Astrocyte (in vitro differentiated cells and primary cell): ENCODE measurements at places on chromosomes 3 and 15. TPM values are rescaled to one million over a fixed set of nuclear protein-coding genes. Genes with fewer than 3 reads are reported as not detected.

DNA sequence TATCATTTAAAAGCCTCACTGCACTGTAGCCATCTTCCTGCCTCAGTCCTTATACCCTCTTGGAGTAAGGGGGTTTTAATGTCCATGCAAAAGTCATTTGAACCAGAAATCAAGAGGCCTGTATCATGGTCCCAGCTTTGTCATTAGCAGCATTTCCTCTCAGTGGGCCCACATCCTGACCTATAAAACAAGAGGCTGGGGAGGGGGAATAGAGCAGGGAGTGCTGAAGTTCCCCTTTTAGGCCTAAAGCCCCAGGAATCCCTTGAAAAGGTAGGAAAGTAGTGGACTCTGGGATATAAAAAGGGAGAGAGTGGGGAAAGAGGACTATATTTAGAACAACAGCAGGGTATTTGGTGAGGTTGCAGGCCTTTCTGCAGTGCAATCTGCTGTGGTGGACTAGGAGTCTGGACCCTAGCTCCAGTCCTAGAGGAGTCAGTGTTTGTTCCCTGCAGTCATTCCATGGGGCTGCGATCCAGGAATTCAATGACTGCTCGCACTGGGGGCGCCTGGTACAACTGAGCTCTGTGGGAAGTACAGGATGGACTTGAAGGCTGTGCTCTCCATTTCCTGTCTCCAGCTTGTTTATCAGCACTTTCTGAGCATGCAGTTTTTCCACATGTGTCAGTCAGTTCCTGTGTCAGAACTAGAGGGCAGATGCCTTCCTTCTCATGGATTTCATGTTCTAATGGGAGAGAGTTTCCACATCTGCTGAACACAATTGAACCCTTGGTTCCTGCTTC lies 46.8 kb downstream of the PDHB start:
- peak; percentile 83 for DNase-seq

- peak; percentile 72 for DNase-seq
Measured at GRCh38 chr3:149970716-149971402, at the start of gene PFN2. TSS of gene PFN2 (minus strand) at chr3:149970895. CDS start at chr3:149970856, 39 bp downstream.

C3orf52 gene
- 21.3 and 21.9 TPM in 2 replicates for total RNA-seq

VGLL3 gene
- total RNA-seq, result 53.8 and 63.7 TPM in 2 replicates

SERPINI2 gene
- total RNA-seq, result 0.32 TPM in 1 of 2 replicates, not detected in the other

- no peak for DNase-seq
Measured at GRCh38 chr3:18890449-18890848, 257.9 kb upstream of the KCNH8 start.

DNA sequence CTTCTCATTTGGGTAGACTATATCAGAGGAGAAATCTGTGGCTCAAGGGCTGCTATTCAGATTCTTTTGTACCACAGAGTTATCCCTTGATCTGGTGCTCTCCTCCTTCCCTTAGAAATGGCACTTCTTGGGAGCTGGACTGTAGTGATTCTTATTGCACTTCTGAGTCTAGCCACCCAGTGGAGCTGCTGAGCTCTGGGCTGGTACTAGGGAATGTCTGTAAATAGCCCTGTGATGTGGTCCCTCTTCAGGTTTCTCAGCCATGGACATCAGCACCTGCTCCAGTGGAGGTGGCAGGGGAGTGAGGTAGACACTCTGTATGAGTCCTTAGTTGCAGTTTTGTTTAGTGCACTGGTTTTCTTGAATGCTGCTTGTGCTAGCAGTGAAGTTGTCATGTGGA lies 1292.6 kb downstream of the SI start:
- DNase-seq, result no peak

NPAP1 gene
- total RNA-seq, result not detected in 2 replicates

TMEM39A gene
- total RNA-seq, result 53.4 and 59.4 TPM in 2 replicates

- DNase-seq, result peak; percentile 58
Measured at GRCh38 chr3:124351430-124352148, 359.7 kb upstream of the ROPN1 start.

PLA2G4E gene
- total RNA-seq, result not detected in 2 replicates

ZFAND6 gene
- total RNA-seq, result 65.6 and 70.0 TPM in 2 replicates

- DNase-seq, result no peak
Measured at GRCh38 chr15:56674857-56675256, 58.5 kb downstream of the ZNF280D start.

DNA sequence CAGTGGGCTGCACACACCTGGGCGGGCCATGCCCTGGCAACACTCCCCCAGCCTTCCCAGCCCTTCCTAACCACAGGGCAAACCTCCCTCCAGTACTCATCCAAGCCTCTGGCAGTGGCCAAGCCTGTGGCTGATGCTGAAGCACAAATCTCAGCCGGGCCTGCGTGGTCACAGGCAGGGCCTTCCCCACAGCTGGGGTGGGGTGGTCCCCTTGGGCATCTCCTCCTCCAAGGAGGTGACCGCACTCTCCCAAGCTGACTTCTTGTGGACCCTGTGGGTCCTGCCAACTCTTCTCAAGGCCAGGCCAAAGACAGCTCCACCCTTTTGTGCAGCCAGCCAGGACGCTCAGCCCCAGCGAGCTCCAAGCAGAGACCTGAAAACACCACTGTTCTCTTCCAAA lies 21.4 kb downstream of the GRAMD2A start:
- DNase-seq, result no peak

DNA sequence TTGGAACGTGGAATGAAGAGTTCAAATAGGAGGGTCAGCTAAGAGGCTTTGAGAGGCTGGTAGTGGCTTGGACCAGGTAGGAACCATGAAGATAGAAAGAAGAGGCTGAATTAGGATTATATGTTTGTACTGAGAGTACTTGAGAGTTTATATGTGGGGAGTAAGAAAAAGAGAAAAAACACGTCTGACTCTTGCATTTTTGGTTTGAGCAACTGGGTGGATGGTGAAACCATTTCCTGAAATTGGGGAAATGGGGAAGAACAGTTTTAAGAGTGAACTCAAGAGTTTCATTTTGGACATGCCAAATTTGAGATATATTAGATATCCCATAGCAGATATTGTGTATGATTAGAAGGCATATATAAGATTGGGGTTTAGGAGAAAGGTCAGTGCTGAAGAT lies 92.9 kb upstream of the TNIK start:
- DNase-seq, result no peak

DNA sequence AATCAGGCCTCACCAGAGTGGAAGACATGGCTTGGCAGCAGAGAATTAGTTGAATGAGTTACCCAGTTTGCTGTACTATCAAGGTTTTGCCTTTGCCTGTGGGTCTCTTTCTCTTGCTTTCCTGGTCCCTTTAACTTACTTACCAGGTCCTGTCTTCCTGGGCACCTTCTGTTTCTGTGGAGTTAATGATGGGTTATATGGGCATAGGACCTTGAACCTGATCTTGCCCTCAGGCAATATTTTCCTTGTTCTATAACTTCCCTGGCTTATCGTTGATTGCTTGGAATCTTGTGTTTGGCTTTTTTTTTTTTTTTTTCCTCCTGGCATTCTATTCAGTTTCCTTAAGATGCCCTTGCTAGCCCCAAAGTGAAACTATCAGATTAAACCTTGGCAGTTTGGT lies 106.8 kb downstream of the HHLA2 start:
- no peak for DNase-seq

GRCh38 chr15:35054380-35054779 lies 30.7 kb downstream of the NANOGP8 start:
- no peak for DNase-seq

IGSF10 gene
- 0.43 and 0.84 TPM in 2 replicates for total RNA-seq

GRCh38 chr3:166433060-166433459 lies 595.8 kb upstream of the BCHE start:
- no peak for DNase-seq

DNA sequence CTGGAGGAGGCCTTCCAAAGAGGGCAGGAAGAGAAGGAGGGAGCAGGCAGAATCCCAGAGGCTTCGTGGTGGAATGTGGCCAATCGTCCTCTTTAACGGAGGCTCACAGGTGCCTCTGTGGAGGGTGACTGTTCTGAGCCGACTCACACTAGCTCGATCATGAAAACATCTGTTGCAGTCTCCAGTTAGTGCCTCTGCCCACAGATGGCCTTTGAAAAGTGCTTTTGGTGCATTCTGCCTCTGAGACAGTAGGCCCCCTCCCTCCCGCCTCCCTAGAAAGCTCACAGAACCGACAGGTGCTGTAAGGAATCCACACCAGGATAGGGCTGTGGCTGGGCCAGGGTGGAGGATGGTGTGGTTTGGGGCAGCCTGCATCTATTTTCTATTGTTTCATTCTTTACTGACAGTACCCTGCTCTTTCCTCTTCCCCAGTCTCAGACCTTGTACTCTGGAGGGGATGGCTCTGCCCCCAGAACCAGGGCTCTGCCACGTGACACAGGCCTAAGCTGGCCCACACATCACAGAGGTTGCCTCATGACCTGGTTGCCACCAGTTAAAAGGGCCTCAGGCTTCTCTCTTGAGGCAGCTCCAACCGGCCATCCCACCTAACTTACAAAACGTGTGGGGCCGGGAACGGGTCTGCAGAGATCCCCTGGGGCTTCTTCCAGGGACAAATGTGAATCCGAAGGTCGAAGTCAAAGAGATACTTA lies 27.2 kb upstream of the PIGZ start:
- DNase-seq, result no peak

DNA sequence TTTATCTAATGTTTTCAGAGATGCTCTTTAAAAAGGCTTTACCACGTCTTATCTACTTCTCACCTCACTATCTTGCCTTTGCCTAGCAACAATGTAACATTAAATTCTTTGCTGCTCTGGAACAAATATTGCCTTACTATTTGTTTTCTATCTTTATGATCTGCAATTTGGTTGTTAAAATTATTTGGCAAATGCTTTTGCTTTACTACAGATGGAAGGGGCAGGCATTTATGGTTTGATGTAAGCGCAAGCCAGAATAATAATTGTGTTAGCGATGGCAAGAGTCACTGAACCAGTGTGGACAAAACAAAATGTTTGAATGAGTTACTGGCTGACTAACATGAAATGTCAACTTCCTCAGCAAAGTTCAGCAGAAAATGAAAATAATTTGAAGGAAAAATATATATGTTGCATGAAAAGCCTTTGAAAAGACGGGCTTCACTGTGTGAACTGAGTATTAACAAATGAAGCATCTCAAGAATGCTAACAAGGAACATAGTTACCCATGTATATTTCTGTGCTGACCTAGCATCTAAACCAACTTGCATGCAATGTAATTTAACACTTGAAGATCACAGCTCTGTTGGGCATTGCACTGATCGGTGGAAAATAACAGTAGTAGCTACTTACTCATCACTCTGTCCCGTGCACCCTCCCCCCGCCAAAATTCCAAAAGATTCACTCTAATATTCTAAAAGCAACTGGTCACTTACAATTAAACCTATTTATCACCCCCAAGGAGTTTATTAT lies 454.0 kb upstream of the ARHGEF26 start:
- peak; percentile 1 for DNase-seq

DNA sequence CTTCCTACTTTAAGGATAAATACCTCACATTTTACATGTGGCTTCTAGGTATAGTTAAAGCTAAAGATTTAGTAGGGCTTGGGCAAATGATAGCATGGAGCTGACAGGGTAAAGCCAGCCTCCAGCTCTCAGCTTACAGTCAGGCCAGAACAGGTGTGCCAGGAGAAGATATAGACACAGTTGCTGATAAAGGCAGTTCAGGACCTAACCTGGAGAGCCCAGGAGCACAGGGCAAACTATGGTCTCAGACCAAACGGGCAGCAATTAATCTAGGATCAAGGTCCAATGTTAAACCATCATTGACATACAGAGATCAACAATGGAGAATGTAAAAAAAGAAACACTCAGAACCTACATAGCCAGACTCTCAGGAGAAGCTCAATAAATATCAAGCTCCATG lies 4.0 kb downstream of the WDR49 start:
- no peak for DNase-seq

AP3B2 gene
- 7.2 and 11.5 TPM in 2 replicates for total RNA-seq

SMAD6 gene
- 2.7 and 4.0 TPM in 2 replicates for total RNA-seq

DNA sequence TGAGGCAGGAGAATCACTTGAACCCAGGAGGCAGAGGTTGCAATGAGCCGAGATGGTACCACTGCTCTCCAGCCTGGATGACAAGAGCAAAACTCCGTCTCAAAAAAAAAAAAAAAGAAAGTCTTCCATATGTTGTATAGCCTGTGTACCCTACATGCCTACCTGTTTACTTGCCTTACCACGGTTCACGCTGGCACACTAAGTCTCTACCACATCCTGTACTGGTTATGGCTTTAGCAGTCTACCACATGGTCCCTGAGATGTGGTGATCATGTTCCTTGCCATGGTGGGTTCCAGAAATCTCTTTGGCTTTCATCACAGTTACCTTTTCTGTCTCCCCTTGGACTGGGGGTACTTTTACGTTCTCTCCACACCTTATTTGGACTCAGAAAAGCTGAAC lies 63.8 kb upstream of the TBC1D5 start:
- no peak for DNase-seq

DNA sequence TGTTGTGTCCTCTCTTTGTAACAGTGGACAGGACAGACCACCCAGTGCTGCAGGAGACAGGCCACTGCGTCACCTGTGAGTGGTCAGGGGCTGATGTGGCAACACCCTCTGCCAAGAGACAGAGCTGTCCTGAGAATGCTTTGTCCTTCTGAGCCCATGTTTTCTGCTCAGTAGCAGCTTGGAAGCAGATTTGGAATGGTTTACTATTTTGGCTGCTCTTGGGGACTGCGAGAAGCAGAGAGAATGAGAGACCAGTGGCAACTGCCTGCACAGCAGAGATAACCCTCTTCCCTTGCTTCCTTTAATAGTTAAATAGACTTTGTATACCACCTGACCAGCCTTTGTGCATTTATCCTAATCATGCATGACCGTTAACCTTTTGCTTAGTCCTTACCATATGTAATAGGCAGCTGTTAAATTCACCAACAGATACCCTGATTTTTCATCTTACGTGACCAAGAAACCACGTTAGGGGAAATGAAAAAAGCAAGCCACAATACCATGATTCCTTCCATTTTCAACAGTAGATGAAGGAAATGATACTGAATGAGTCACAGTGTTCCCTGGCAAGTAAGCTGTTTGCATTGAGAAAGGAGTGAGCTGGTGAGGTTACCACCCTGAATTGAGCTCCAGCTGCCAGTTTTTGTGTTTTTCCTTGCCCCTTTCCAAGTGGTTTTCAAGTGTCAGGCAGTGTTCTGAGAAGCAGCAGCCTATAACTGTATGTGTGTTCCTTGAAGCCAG lies 35.5 kb downstream of the B3GALNT1 start:
- DNase-seq, result peak; percentile 86

GRCh38 chr15:25611603-25612002 lies 172.8 kb upstream of the UBE3A start:
- no peak for DNase-seq

GRCh38 chr3:196220991-196221390 lies 4.7 kb downstream of the SLC51A start:
- no peak for DNase-seq

GRCh38 chr3:57951066-57951882 lies 56.9 kb upstream of the FLNB start:
- DNase-seq, result peak; percentile 85

MAP2K1 gene
- 62.4 and 66.5 TPM in 2 replicates for total RNA-seq
